ENCODE measurements at places on chromosomes 1 and 21. TPM values are rescaled to one million over a fixed set of nuclear protein-coding genes. Genes with fewer than 3 reads are reported as not detected.

Gene LYPLA2
- total RNA-seq, result 70.9 TPM

Gene FCRL5
- 0.98 TPM for total RNA-seq

DNA sequence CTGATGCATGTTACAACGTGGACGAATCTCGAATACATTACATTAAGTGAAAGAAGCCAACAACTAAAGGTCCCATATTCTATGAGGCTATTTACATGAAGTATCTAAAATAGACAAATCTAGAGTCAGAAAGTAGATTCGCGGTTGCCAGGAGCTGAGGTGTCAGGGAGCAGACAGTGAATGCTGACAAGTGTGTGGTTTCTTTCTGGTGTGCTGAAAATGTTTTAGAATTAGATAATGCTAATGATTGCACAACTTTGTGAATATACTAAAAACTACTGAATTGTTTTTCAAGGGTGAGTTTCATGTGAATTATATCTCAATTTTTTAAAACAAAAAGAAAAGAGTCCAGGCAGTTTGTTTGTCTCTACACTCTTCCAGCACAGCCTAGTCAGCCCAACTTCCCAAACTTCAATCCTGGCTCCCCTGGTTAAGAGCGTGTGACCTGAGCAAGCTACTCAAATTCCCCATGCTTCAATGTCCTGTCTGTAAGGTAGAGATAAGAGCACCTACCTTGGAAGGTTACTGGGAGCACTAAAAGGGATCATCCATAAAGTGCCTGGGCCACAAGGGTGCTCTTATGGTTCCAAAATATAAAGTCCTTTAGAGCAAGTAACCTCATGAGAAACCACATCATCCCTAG is 20.9 kb downstream of the HLCS start:
- H3K4me3 ChIP-seq, result no peak overlapping the region
- no peak for DNase-seq
- H3K4me1 ChIP-seq, result no peaks in the 10 kb centered on the region
- no peaks in the 10 kb centered on the region for H3K27me3 ChIP-seq

- no peaks in the 10 kb centered on the region for H3K27me3 ChIP-seq
- no peak overlapping the region for H3K27ac ChIP-seq
- peaks cover 22% of the 10 kb centered on the region for H3K4me1 ChIP-seq
- peaks cover 6% of the 10 kb centered on the region for H3K36me3 ChIP-seq
Observed at GRCh38 chr1:42765832-42766740, 742 bp downstream of the P3H1 start.

Gene ZNF124
- total RNA-seq, result 22.1 TPM

DNA sequence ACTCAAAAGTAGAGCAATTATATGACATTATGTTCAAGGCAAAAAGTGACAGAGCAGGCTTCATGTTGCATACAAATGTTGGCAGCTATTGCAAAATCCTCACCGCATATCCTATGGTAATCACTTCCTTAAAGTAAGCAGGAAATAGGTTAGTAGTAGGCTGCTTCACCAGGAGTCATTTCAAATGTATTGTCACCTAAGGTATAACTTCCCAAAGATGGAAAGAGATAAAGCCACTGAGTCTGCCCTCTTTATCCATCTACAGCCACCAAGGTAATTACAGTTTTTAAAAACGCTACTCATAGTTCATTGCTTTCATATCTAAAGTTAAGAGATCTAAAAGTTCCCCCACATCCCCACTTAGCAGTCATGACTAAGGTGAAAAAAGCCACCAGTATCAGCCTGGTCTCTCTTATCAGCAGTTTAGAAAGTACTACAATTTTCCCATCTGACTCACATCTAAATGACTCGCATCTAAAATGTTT is 31.6 kb upstream of the UBE2U start:
- H3K27me3 ChIP-seq, result peaks cover 2% of the 10 kb centered on the region
- no peak for DNase-seq
- no peaks in the 10 kb centered on the region for H3K4me1 ChIP-seq
- H3K4me3 ChIP-seq, result no peak overlapping the region
- H3K27ac ChIP-seq, result no peak overlapping the region

- H3K27me3 ChIP-seq, result no peaks in the 10 kb centered on the region
- peak overlapping the region; percentile 67 for H3K27ac ChIP-seq
- no peak for DNase-seq
- peaks cover 36% of the 10 kb centered on the region for H3K4me1 ChIP-seq
- peaks cover 7% of the 10 kb centered on the region for H3K36me3 ChIP-seq
Observed at GRCh38 chr1:155272466-155273342, 600 bp downstream of the CLK2 start.

DNA sequence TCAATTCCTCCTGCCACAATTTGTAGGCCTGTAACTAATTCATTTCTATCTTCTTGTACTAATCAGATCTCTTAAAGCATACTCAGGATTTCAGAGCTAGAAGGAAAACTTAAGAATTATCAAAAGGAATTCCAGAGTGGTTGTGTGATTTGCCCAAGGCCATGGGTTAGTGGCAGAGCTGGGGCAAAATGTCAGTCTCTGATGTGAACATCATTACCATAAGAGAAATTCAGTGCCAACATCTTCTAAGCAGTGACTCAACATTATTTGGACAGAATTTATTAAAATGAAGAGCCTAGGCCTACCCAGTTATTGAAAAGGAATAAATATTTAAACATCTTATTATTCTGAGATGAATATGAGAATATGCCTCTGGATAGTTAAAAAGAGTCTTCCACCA is 14.5 kb downstream of the ST6GALNAC5 start:
- no peak overlapping the region for H3K27ac ChIP-seq
- H3K27me3 ChIP-seq, result no peaks in the 10 kb centered on the region
- no peak for DNase-seq
- H3K36me3 ChIP-seq, result no peaks in the 10 kb centered on the region
- H3K4me3 ChIP-seq, result no peak overlapping the region

Gene PLA2G5
- total RNA-seq, result not detected

GRCh38 chr1:152495066-152495675 is 15.4 kb upstream of the LCE5A start:
- H3K27me3 ChIP-seq, result peaks cover 8% of the 10 kb centered on the region
- H3K36me3 ChIP-seq, result no peaks in the 10 kb centered on the region
- no peak for DNase-seq
- no peak overlapping the region for H3K4me3 ChIP-seq
- H3K27ac ChIP-seq, result no peak overlapping the region

- H3K4me1 ChIP-seq, result no peaks in the 10 kb centered on the region
- DNase-seq, result no peak
- no peak overlapping the region for H3K4me3 ChIP-seq
- H3K36me3 ChIP-seq, result no peaks in the 10 kb centered on the region
- H3K27ac ChIP-seq, result no peak overlapping the region
Observed at GRCh38 chr1:157471531-157471930, 80.8 kb downstream of the FCRL5 start.

DNA sequence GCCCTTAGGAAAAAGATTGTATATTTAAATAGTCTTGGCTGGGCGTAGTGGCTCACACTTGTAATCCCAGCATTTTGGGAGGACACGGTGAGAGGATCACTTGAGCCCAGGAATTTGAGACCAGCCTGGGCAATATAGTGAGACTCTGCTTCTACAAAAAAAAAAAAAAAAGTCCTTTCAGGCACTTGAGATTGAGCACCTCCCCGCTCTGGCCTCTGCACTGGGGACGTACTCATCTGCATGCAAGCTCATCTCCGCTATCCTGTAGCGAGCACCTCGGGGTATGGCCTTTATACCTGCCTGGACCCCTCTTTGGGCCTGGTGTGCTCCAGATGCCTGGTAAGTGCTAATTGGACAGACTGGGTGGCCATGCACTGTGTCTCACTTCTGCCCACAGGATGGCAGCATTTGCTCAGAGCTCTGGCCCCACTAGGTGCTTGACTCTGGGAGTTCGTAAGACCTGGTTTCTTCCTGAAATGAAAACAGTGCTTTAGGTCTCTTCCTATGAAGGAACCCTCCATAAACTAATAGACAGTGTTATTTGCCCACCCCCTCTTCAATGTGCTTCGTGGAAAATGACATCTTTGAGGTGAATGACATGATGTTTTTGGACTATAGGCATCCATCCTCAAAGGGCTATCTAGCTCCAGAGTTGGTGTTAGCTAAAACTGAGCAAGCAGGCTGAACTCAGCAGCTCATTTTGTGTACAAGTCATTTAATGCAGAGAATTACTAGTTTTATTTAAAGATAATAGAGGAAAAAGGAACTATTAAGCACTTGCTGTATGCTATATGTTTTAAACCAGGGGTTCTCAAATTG is 61.7 kb upstream of the ADAR start:
- no peaks in the 10 kb centered on the region for H3K4me1 ChIP-seq
- H3K27me3 ChIP-seq, result no peaks in the 10 kb centered on the region
- no peak overlapping the region for H3K4me3 ChIP-seq
- H3K36me3 ChIP-seq, result no peaks in the 10 kb centered on the region
- peak; percentile 59 for DNase-seq
- H3K27ac ChIP-seq, result no peak overlapping the region

GRCh38 chr21:42616446-42616845 is 37.0 kb upstream of the PDE9A start:
- no peaks in the 10 kb centered on the region for H3K36me3 ChIP-seq
- no peak overlapping the region for H3K27ac ChIP-seq
- peaks cover 38% of the 10 kb centered on the region for H3K4me1 ChIP-seq
- peak overlapping the region; percentile 23 for H3K4me3 ChIP-seq
- DNase-seq, result no peak

Gene AGBL4
- not detected for total RNA-seq

DNA sequence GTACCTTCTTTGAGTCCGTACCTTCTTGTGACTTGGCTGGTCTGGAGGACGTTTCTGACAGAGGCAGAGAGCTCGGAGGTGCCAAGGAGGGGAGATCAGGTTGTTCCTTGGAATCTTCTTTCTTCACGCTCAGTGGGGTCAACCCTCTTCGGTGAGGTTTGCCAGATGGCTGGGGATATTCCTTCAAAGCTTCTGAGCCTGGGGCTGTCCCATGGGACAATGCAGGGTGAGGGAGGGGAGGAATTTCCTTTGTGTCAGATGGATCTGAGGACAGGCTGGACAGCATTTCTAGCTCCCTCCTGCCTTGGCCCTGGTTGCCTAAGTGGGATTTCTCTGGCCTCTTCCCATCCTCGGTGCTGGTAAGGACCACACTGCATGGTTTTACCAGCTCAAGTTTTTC is 95.5 kb upstream of the EDN2 start:
- no peak overlapping the region for H3K4me3 ChIP-seq
- H3K36me3 ChIP-seq, result peaks cover 16% of the 10 kb centered on the region
- H3K27me3 ChIP-seq, result no peaks in the 10 kb centered on the region
- no peak for DNase-seq
- no peaks in the 10 kb centered on the region for H3K4me1 ChIP-seq

GRCh38 chr1:2983319-2983705 is 38.0 kb upstream of the ACTRT2 start:
- H3K4me3 ChIP-seq, result no peak overlapping the region
- no peak overlapping the region for H3K27ac ChIP-seq
- H3K36me3 ChIP-seq, result no peaks in the 10 kb centered on the region
- no peak for DNase-seq

Gene SLAMF8
- total RNA-seq, result 1.0 TPM

DNA sequence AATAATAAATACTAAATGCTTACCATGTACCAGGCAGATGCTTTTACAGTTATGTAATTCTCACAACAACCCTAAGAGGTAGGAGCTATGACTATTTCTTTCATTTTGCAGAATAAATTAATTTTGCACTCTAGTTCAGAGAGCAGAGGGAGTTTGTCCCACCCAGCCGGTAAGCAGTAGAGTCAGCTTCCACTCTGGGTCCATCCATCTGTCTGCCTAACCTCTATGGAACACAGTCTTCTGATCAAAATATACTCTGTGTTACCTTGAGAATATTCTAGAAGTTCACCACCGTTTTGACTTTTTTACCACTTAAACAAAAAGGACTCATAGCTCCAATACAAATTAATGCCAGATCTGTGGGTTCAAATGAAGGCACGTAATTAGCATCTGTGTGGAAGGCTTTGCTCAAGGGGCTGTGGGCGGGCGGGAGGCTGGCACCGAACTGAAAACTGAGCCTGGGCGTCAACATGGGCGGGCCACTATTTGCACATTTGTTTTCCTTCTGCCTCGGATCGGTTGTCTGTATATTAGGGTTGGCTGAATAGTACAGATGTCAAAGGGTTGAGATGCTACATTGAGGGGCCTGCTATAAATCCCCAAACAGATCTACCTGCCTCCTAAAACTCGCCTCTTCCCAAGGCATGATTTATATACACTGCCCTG is 33.1 kb upstream of the LMO4 start:
- no peak overlapping the region for H3K4me3 ChIP-seq
- H3K27ac ChIP-seq, result no peak overlapping the region
- no peak for DNase-seq
- no peaks in the 10 kb centered on the region for H3K4me1 ChIP-seq
- no peaks in the 10 kb centered on the region for H3K36me3 ChIP-seq
- H3K27me3 ChIP-seq, result no peaks in the 10 kb centered on the region

- H3K4me1 ChIP-seq, result peaks cover 30% of the 10 kb centered on the region
- H3K4me3 ChIP-seq, result no peak overlapping the region
- DNase-seq, result no peak
Observed at GRCh38 chr1:12506281-12507280, 111.4 kb downstream of the DHRS3 start.

Gene AVPR1B
- total RNA-seq, result not detected

- H3K4me3 ChIP-seq, result no peak overlapping the region
- H3K4me1 ChIP-seq, result peaks cover 6% of the 10 kb centered on the region
- no peak overlapping the region for H3K27ac ChIP-seq
- DNase-seq, result peak; percentile 52
- H3K27me3 ChIP-seq, result no peaks in the 10 kb centered on the region
Observed at GRCh38 chr1:22641906-22642636, 1.4 kb upstream of the C1QC start.

GRCh38 chr1:160666079-160666442 is 19.2 kb upstream of the SLAMF1 start:
- H3K27me3 ChIP-seq, result no peaks in the 10 kb centered on the region
- H3K27ac ChIP-seq, result peak overlapping the region; percentile 81
- no peak for DNase-seq
- no peak overlapping the region for H3K4me3 ChIP-seq

Gene LIX1L
- total RNA-seq, result 43.4 TPM

- no peaks in the 10 kb centered on the region for H3K36me3 ChIP-seq
- H3K4me1 ChIP-seq, result no peaks in the 10 kb centered on the region
- H3K27me3 ChIP-seq, result no peaks in the 10 kb centered on the region
- no peak for DNase-seq
Observed at GRCh38 chr1:63937461-63938022, 163.7 kb downstream of the ROR1 start.

Gene LCK
- total RNA-seq, result 428 TPM

DNA sequence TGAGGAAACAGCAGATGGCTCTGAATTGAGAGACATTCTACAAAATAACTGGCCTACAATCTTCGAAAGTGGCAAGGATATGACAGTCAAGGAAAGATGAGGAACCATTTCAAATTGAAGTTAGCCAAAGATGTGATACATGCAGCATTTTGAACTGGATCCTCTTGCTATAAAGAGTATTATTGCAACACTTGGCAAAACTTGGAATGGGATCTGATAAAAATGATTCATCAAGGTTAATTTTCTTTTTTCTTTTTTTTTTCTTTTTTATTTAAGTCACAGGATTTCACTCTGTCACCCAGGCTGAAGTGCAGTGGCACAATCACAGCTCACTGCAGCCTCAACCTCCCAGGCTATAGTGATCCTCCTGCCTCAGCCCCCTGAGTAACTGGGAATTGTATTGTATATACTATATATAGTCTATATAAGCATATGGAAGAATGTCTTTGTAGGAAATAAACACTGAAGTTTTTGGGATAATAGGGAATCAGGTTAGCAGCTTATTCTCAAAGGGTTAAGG is 49.8 kb upstream of the GJA8 start:
- no peak overlapping the region for H3K27ac ChIP-seq
- no peaks in the 10 kb centered on the region for H3K36me3 ChIP-seq
- no peaks in the 10 kb centered on the region for H3K4me1 ChIP-seq
- no peak overlapping the region for H3K4me3 ChIP-seq
- no peaks in the 10 kb centered on the region for H3K27me3 ChIP-seq
- DNase-seq, result no peak

Data from T-cell (primary cell).